ENCODE measurements at places on chromosomes 4 and X. TPM values are rescaled to one million over a fixed set of nuclear protein-coding genes. Genes with fewer than 3 reads are reported as not detected.

- DNase-seq = no peak
These were observed 30.1 kb upstream of the PRDX4 start for GRCh38 chrX:23637187-23637586.

- DNase-seq = no peak
These were observed 1.0 kb upstream of the ANKRD17 start for GRCh38 chr4:73259571-73260090.

DNA sequence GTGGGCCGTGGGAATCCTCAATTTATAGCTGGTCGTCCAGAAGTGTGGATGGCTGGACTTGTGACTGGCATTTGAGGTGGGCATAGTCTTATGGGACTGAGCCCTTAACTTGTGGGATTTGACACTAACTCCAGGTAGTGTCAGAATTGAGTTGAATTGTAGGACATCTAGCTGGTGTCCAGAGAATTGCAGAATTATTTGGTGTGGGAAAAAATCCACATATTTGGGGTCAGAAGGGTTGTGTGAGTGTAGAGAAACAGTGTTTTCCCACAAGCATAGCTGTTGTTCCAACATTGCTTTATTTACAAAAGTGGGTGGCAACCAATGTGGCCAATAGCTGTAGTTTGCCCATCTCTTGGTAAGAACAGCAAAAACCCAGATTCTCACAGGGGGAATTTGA, 91.3 kb downstream of the MOSPD2 start:
- DNase-seq = no peak

DNA sequence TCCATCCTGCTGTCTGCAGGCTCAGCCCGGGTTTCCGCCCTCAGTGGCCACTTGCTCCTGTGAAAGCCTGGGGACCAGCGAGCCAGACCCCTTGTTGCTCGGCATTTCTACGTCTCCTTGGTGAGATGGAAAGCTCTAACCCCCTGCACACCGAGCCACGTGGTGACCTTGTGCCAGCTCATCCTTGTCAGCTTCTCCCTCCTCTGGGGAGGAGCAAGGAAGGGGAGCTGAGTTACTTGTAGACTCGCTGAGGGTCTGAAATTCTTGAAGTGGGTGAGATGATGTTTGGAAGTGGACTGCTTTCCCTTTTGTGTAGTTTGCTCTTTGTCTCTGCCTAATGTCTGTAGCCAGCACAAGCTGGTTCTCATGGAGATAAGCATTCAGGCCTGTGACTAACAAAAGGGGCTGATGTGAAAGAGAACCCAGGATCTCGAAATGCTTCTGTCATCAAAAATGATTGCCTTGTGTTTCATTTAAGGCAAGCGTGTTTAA, 29.3 kb downstream of the RGS12 start:
- DNase-seq = peak; percentile 17

DNA sequence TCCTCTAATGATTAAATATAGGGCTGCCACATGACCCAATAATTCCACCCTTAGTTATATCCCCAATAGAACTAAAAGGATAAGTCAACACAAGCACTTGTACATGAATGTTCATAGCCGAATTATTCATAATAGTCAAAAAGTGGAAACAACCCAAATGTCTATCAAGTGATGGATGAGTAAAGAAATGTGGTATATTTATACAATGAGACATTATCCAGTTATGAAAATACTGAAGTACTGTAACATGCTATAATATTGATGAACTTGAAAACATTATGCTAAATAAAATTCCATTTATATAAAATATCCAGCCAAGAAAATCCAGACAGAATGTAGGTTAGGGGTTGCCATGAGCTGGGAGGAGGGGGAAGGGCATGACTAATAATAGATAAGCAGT, 436.7 kb upstream of the AADAT start:
- DNase-seq = no peak

- DNase-seq = no peak
These were observed 1906.2 kb downstream of the C4orf33 start for GRCh38 chr4:131002132-131002531.

TXK gene
- total RNA-seq = 1.7 TPM

GRCh38 chr4:179130122-179130714, 1688.0 kb upstream of the AGA start:
- no peak for DNase-seq

DNA sequence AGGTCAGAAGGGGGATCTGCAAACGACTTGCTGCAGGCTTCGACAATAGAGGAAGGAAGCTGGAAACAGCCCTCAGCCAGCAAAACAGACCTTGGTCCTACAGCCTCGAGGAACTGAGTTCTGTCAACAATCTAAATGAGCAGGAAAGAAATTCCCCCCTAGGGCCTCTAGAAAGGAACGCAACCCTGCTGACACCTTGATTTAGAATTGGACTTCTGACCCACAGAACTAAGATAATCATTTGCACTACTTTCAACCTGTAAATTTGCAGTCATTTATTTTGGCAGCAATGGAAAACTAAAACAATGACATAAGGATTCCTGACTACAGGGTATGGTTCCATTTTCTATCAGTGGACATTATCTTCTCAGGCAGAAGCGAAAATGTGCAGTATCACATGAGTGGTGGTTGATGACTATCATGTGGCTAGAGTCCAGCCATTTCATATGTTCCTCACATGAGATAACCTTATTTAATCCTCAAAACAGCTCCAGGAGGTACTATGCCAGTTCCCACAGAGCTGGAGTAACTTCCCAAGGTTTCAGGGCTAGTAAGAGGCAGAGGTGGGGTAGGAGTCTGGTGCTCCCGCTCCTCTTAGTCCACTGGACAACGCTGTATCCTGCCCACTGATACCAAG, 61.6 kb downstream of the SAT1 start:
- DNase-seq = no peak

DNA sequence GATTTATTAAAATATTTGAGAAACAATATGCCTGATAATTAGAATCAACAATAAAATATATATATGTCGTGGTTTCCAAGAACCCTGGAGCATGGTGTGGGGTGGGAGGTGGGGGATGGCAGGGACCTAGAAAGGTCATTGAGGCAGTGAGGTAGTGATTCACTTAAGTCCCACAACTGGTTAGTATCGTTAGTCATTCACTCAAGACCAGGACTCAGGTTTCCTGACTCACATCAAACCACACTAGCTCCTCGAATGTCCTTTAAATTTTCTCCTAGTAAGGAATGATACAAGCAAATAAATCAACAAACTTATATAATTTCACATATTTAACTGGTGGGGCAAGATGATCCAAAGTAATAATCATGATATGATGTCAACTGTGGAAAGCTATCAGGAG, 158.8 kb upstream of the AADAT start:
- no peak for DNase-seq

DNA sequence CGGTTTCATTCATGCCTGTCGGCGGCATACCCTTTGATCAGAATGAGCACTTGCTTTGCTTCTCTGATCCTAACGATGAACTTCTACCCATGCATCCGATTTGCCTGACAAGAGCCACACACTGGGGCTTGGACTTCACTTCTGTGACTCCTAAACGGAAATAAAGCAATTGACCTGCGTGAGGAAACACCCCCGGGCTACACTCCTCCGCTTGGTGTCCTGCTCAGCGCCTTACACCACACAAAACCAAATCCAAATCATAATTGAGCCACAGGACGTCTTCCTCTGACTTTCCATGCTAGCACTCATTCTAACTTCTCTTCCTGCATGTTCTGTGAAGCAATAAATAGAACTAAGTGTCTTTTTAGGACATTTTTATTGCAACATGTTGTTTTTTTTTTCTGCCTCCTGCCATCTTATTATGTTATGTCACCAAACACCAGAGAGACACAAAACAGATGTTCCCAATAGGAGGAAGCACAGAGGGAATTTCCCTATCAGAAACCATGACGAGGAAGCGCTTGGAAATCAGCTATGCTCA, 110.8 kb upstream of the FAM9B start:
- DNase-seq = no peak
